ENCODE measurements at places on chromosomes 3 and 15. TPM values are rescaled to one million over a fixed set of nuclear protein-coding genes. Genes with fewer than 3 reads are reported as not detected.

The DAZL gene
- not detected for total RNA-seq

The HDC gene
- total RNA-seq, result not detected

The RTP4 gene
- not detected for total RNA-seq

The LRRC3B gene
- not detected for total RNA-seq

The LYSMD4 gene
- 9.4 TPM for total RNA-seq

The MORC1 gene
- not detected for total RNA-seq

The NDN gene
- 13.6 TPM for total RNA-seq

The PRR20G gene
- total RNA-seq, result not detected

The CACNA1D gene
- total RNA-seq, result under 0.01 TPM

The NTRK3 gene
- under 0.01 TPM for total RNA-seq

The APOD gene
- total RNA-seq, result 10.4 TPM

The SNX4 gene
- total RNA-seq, result 26.0 TPM

The PLA1A gene
- total RNA-seq, result 0.96 TPM

The IGF2BP2 gene
- 42.4 TPM for total RNA-seq

The SATB1 gene
- 8.7 TPM for total RNA-seq

The TRIM69 gene
- 7.0 TPM for total RNA-seq

The GHRL gene
- not detected for total RNA-seq

The GOLGA6B gene
- total RNA-seq, result not detected

The CGNL1 gene
- total RNA-seq, result 0.43 TPM

The CPN2 gene
- not detected for total RNA-seq

The PTH1R gene
- total RNA-seq, result 2.7 TPM

The ATP10A gene
- total RNA-seq, result 0.21 TPM

The PRR23A gene
- not detected for total RNA-seq

The ZNF860 gene
- 1.9 TPM for total RNA-seq

The C3orf38 gene
- total RNA-seq, result 24.6 TPM

The SLC22A14 gene
- under 0.01 TPM for total RNA-seq

The TRIM42 gene
- not detected for total RNA-seq

The TGM4 gene
- 0.48 TPM for total RNA-seq

The MRPL3 gene
- total RNA-seq, result 134 TPM

The CADM2 gene
- 0.64 TPM for total RNA-seq

The CRABP1 gene
- not detected for total RNA-seq

The LTF gene
- total RNA-seq, result 0.43 TPM

The USF3 gene
- 4.9 TPM for total RNA-seq

The HES1 gene
- total RNA-seq, result 100 TPM

The GP9 gene
- not detected for total RNA-seq

The CDCP1 gene
- 107 TPM for total RNA-seq

The CCDC191 gene
- 1.7 TPM for total RNA-seq

The CFAP100 gene
- total RNA-seq, result not detected

The PLA2G4D gene
- under 0.01 TPM for total RNA-seq

The RAB6B gene
- total RNA-seq, result under 0.01 TPM

The ARPIN gene
- total RNA-seq, result 8.9 TPM

The SLC2A2 gene
- total RNA-seq, result under 0.01 TPM

The HYKK gene
- total RNA-seq, result 0.96 TPM

The SCG5 gene
- total RNA-seq, result 1.7 TPM

The ADAMTS7 gene
- 2.4 TPM for total RNA-seq

The DTX3L gene
- total RNA-seq, result 15.2 TPM

The LAMB2 gene
- 328 TPM for total RNA-seq

The TGM5 gene
- total RNA-seq, result 0.21 TPM

The RGMA gene
- 1.9 TPM for total RNA-seq

The STARD5 gene
- 4.3 TPM for total RNA-seq

The AMOTL2 gene
- 114 TPM for total RNA-seq

The POLR2H gene
- total RNA-seq, result 68.6 TPM

The SLC9C1 gene
- total RNA-seq, result 0.43 TPM

The SPTSSB gene
- total RNA-seq, result 1.4 TPM

The DNAH12 gene
- under 0.01 TPM for total RNA-seq

The GRK7 gene
- total RNA-seq, result not detected

The C2CD4B gene
- not detected for total RNA-seq

All from tracheal epithelial cell (primary cell).